GM23248 (cell line): ENCODE measurements at places on chromosomes 12 and 14. TPM values are rescaled to one million over a fixed set of nuclear protein-coding genes. Genes with fewer than 3 reads are reported as not detected.

Gene ALDH2
- polyA plus RNA-seq: 38.5 and 41.2 TPM in 2 replicates

Gene DTX1
- not detected in 2 replicates for polyA plus RNA-seq

Gene RHEBL1
- polyA plus RNA-seq: 0.63 and 0.65 TPM in 2 replicates

Gene GPR84
- polyA plus RNA-seq: not detected in 2 replicates

Gene DENND5B
- polyA plus RNA-seq: 9.5 and 9.9 TPM in 2 replicates

Gene ACIN1
- 28.8 and 35.5 TPM in 2 replicates for polyA plus RNA-seq

Gene DNAH10
- 0.32 and 0.44 TPM in 2 replicates for polyA plus RNA-seq

Gene TESPA1
- polyA plus RNA-seq: not detected in 2 replicates

Gene ISCU
- 237 and 240 TPM in 2 replicates for polyA plus RNA-seq

Gene DHRS1
- 31.0 and 34.7 TPM in 2 replicates for polyA plus RNA-seq

Gene FIGNL2
- 0.13 and 0.23 TPM in 2 replicates for polyA plus RNA-seq

Gene GDF3
- not detected in 2 replicates for polyA plus RNA-seq

Gene ACSM4
- polyA plus RNA-seq: not detected in 2 replicates

Gene VIPAS39
- 14.9 TPM in 2 replicates for polyA plus RNA-seq

Gene IRAK3
- 3.1 and 3.3 TPM in 2 replicates for polyA plus RNA-seq

Gene SLC7A7
- 0.63 and 1.7 TPM in 2 replicates for polyA plus RNA-seq

Gene MGST1
- 1,022 and 1,023 TPM in 2 replicates for polyA plus RNA-seq

Gene DLK1
- polyA plus RNA-seq: not detected in 2 replicates

Gene NYNRIN
- 2.2 and 2.5 TPM in 2 replicates for polyA plus RNA-seq

Gene CCDC196
- not detected in 2 replicates for polyA plus RNA-seq

Gene CFAP54
- polyA plus RNA-seq: 1.0 and 1.2 TPM in 2 replicates

Gene WNT1
- not detected in 2 replicates for polyA plus RNA-seq

Gene PROX2
- 0.05 TPM in 1 of 2 replicates, not detected in the other for polyA plus RNA-seq

Gene PAWR
- polyA plus RNA-seq: 53.9 and 54.4 TPM in 2 replicates

Gene TNFAIP2
- 9.2 and 9.6 TPM in 2 replicates for polyA plus RNA-seq

Gene RAPGEF3
- polyA plus RNA-seq: 1.1 and 1.4 TPM in 2 replicates

Gene NTN4
- polyA plus RNA-seq: 35.2 and 36.9 TPM in 2 replicates

Gene SIX4
- 1.5 TPM in 2 replicates for polyA plus RNA-seq

Gene FITM1
- polyA plus RNA-seq: not detected in 2 replicates

Gene OR4K5
- not detected in 2 replicates for polyA plus RNA-seq

Gene PCED1B
- polyA plus RNA-seq: 2.7 and 3.6 TPM in 2 replicates

Gene FSCB
- not detected in 2 replicates for polyA plus RNA-seq

Gene MVK
- 6.7 and 7.2 TPM in 2 replicates for polyA plus RNA-seq

Gene INHBC
- polyA plus RNA-seq: 0.09 TPM in 1 of 2 replicates, not detected in the other

Gene RAD51AP1
- 11.6 and 12.4 TPM in 2 replicates for polyA plus RNA-seq

Gene MEG3
- polyA plus RNA-seq: 155 and 228 TPM in 2 replicates

Gene BICDL1
- not detected in 2 replicates for polyA plus RNA-seq

Gene KRT4
- 0.13 TPM in 1 of 2 replicates, not detected in the other for polyA plus RNA-seq

Gene PLD4
- polyA plus RNA-seq: not detected in 2 replicates

Gene CMTM5
- not detected in 2 replicates for polyA plus RNA-seq

Gene G2E3
- polyA plus RNA-seq: 24.4 and 26.5 TPM in 2 replicates

Gene HOXC9
- polyA plus RNA-seq: 5.5 and 6.0 TPM in 2 replicates

Gene AQP2
- polyA plus RNA-seq: not detected in 2 replicates

Gene NAV3
- 20.9 and 24.2 TPM in 2 replicates for polyA plus RNA-seq

Gene UNC79
- 0.04 TPM in 2 replicates for polyA plus RNA-seq

Gene HOXC6
- 19.9 and 20.5 TPM in 2 replicates for polyA plus RNA-seq

Gene DHH
- polyA plus RNA-seq: not detected in 2 replicates

Gene SYNDIG1L
- not detected in 2 replicates for polyA plus RNA-seq

Gene POLE
- 5.2 and 6.0 TPM in 2 replicates for polyA plus RNA-seq

Gene RNASE3
- polyA plus RNA-seq: not detected in 2 replicates

Gene SLCO1C1
- polyA plus RNA-seq: not detected in 2 replicates

Gene ADIPOR2
- polyA plus RNA-seq: 4.2 and 4.9 TPM in 2 replicates

Gene CAPZA3
- polyA plus RNA-seq: not detected in 2 replicates
